ENCODE measurements at places on chromosomes 12 and 14. TPM values are rescaled to one million over a fixed set of nuclear protein-coding genes. Genes with fewer than 3 reads are reported as not detected.

DNA sequence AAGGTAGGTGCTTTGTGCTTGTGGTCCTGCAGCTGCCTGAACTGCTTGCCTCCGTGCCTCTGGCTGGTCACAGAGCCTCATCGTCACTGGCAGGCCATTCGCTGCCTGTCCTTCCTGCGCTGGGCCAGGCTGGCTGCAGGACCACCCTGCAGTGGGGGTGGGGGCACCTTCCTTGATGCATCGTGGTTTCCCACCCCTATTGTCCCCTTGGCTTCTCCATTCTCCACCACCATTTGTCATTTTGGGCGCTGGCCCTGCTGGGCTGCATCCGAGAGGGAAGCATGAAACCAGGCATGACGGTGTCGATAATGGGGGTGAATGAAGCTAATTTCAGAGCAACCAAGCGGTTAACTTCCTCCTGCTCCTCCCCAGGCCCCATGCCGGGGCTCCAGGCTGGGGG is 127.7 kb downstream of the NRXN3 start:
- ATAC-seq = no peak

DNA sequence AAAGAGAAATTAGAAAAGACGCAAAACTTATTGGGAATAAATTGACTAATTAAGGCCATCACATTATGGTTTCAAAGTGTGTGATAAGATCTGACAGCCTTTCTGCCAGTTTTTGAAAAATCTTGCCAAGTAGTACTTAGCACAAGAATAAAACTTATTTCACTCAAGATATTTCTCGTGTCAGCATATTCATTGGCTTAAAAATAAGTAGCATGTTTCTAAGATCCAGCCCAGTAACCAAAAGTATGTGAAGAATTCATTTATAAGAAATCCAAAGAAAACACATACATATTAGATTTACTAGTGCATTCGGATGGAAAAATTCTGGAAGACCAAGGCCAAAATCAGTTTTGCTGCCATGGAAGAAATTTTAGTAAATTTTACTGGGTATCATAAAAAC is 1135.0 kb downstream of the GALC start:
- no peak for ATAC-seq

- peak; percentile 41 for ATAC-seq
Observed at GRCh38 chr12:82708061-82708879, 21.6 kb downstream of the TMTC2 start.

DNA sequence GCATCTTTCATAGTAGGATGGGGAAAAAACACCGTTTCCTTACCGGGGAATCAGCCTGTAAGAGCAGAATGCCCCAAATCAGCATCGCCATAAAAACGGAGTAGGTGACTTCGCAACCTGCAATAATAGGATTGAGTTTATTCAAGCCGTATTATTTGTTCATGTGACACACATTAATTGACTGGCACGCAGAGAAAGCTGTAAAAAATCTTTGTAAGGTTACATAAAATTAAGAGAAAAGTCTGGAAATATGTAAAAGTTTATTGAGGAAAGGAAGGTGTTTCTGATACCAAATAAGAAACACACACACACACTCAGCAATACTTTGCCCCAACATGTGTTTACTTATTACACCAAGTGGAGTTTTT is 628 bp upstream of the CAPRIN2 start:
- ATAC-seq = no peak

DNA sequence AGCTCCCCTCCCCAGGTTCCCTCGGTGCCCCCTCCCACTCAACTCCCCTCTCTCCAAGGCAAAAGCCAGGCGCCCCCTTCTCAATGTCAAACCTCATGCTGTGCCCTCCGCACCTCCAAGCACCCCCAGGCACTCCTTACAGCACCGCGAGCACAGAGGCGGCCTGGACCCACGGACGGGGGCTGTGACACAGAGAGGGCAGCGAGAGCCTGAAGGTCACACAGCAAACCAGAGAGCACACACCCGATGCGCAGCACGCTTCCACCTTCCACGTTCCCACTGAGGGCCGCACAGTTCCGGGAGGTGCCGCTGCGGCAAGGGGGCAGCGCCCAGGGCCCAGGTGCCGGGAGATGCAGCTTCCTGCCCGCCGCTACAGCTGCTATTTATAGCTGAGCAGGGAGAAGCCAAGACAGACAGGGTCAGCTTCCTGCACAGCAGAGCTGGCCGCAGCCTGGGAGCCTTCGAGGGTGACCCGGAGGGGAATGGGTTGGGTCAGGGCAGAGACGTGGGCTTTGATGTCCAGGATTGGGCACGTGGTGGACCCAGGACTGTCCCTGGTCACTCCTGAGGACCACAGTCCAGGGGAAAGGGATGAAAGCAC is 12.9 kb downstream of the NCOR2 start:
- peak; percentile 37 for ATAC-seq

DNA sequence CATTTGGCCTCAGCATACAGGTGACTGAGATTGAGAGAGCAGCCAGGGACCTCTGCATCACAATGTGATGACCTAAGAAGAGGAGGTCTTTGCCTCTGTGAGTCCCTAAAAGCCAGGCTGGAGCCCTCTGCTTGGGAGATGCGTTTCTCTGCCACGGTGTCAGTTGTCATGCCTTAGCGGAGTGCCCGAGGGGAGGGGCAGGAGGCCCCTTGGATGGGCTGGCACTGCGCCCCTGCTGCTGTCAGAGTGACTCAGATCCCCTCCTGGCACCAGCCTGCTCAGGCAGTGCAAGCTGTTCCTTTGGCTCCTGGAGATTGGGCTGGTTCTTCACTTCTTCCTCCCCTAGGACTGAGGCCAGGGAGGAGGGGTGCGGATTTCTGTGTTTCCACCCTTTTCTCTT is 64.9 kb upstream of the KCNA5 start:
- ATAC-seq = no peak

DNA sequence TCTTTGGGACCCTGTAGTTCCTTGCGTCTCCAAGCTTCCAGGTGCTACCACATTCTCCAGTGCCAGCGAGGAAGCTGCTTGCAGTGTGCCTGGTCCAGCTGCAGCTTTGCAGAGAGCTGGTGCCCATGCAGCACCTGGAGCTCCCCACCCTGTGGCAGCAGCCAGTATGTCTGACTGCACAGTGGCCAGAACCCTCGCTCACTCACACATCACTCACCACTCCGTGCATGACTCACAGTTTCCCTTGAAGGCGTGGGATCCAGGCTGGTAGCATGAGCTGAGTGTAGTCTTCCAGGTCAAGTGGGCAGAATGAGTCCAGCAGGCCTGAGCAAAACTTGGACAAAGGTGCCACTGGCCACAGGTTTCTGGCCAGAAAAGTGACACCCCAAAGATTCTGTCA is 33.6 kb downstream of the SDR9C7 start:
- no peak for ATAC-seq

DNA sequence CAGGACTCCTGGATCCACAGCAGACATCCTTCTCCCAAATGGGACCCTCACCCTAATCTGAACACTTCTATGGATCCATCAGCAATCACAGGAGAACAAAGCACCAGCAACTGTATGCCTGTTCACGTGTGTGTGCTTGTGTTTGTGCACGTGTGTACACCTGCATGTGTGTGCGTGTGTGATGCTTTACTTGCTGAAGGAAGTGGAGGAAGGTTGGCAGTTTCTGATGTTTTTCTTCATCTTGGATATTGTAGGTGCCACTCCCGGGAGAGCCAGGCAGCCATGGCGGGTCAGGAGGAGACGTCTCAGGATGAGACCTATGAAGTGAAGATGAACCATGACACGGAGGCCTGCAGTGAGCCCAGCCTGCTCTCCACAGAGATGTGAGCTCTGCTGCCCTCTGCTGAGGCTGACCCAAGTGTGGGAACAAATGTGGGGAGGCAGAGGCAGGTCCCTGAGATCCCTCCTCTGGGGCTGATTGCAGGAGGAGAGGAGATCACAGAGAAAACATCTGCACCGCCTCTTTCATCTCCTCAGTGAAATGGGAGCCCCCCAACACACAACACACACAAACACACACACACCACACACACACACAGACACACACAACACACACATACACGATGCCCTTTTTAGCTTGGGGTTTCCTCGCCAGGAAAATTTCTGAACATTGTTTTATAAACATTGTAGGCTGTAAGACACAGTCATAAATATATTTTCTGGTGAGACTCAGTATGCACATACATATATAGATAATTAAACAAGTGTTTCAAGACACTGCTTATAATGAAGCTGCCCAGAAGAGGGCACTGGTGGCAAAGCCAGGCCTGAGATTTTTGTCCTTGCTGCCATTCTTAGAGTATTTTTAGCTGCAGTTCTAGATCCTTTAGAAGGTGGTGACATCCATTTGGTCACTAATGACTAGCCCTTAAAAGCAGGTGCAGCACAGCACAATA is 112.2 kb upstream of the FKBP4 start:
- ATAC-seq = no peak

DNA sequence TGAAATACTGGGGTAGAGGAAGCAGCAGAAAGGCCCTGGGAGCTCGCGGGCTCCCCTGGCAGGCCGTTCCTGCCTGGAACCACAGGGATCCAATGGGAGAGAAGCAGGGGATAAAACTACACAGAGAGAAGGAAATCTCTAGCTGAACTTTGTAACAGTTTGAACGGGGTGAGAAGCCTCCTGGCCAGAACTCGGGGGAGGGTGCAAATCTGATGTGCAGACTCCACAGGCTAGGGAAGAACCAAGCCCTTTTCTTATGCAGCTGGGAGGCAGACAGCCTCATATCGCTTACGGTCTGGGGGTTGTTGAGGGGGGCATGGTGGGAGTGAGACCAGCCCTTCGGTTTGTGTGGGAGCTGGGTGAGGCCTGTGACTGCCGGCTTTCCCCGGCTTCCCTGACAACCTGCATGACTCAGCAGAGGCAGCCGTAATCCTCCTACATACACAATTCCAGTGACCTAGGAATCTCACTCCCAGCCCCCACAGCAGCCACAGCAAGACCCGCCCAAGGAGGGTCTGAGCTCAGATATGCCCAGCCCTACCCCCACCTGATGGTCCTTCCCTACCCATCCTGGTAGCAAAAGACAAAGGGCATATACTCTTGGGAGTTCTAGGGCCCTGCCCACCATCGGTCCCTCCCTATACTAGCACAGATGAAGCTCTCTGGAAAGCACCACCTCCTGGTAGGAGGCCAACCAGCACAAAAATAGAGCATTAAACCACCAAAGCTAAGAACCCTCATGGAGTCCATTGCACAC is 143.0 kb downstream of the TMTC1 start:
- ATAC-seq = peak; percentile 51

DNA sequence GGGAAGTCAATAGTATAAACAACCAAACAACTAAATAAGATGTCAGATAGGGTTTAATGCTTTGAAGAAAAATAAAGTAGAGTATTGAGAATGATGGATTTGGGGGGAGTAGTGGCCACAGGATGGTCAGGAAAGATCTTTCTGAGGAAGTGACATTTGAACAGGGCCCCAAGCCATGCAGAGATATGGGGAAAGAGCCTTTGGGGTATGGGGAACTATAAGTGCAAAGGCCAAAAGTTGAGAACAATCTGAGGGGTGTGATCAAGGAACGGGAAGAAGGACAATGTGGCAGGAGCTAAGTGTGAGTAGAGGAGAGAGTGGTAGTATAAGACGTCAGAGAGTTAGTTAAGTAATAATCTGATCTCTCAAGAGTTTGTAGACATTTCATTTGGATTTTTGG is 1.3 kb downstream of the MRPS35 start:
- ATAC-seq = no peak

AICDA gene
- total RNA-seq = not detected

WNT1 gene
- not detected for total RNA-seq

APOF gene
- not detected for total RNA-seq
